ENCODE measurements at places on chromosomes 11 and 22.

GRCh38 chr11:76140912-76141574, 65.3 kb downstream of the WNT11 start:
- no peak for DNase-seq

DNA sequence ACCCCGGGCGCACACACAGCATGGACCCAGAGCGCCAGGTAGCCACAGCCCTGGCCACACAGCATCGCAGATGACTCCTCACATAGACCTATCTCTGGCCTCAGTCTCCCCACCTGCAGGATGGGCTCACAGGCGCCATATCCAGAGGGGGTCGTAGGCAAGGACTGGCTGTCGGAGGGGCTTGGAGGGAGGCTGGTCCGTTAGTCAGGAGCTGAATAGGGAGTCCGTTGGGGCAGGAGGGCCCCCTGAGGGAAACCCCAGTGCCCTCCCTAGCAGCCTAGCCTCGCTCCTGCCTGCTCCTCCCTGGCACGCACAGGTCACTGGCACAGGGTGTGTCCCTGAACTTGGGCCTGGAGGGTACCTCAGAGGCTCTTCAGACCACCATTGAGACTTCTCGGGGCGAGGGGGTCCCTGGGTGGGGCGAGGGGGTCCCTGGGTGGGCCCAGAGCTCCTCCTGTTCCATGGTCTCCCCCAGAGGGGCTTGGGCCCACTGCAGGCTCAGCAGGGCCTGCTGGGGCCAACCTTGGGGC, 2.0 kb downstream of the PLXNB2 start:
- no peak for DNase-seq

DNA sequence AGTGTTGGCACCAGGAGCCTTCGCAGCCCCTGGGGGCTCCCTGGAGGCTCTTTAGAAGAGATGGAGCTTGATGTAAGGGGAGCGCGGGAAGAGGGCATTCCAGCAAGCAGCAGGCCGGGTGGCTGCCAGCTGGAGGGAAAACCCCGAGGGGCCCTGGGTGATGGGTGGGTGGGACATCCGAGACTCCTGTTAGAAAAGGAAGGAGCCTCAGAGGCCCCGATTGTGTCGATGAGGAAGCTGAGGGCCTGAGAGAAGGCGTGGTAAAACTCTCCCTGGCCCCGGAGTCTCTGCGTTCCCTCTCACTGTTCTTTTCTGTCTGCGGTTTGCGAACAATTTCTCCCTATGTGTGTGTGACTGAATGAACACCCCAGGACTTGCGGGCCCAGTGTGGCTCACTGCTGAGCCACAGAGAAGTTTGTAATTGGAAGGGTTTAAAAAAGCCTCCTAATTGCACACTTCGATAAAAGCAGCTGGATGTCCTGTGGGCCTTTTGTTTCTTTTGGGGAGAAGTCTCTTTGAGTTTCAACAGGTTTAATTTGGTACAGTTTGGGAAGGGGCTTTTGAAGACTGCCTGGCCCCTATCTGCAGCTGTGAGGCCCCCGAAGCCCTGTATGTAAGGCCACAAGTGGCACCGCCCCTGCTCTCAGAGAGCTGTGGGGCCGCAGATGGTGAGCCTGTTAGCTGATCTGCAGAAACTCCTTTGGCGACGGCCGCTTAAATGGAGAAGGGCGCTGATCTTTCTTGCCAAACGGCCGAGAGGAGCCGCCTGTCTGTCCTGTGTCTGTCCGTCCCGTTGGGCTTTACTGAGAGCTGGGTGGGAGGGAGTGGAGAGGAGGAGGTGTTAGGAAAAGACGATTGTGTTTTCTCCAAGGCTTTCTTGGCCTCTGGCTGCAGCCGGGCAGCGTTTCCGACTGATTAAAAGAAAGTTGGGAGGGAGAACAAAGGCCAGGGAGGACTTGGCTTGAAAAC, 2.0 kb downstream of the FBLN1 start:
- no peak for DNase-seq

- peak; percentile 35 for DNase-seq
Measured at GRCh38 chr11:64181506-64182411, 4.2 kb upstream of the STIP1 start.

- DNase-seq: no peak
Measured at GRCh38 chr11:6968816-6969215, 42.6 kb downstream of the ZNF215 start.

DNA sequence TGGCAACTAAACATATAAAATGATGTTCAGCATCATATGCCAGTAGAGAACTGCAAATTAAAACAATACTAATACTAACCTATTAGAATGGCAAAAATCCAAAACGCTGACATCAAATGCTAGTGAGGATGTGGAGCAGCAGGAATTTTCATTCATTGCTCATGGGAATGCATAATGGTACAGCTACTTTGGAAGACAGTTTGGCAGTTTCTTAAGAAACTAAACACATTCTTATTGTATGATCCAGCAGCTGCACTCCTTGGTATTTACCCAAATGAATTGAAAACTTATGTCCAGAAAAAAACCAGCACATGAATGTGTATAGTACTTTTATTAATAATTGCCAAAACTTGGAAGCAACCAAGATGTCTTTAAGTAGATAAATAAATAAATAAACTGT, 258.0 kb downstream of the TENM4 start:
- DNase-seq: no peak

DNA sequence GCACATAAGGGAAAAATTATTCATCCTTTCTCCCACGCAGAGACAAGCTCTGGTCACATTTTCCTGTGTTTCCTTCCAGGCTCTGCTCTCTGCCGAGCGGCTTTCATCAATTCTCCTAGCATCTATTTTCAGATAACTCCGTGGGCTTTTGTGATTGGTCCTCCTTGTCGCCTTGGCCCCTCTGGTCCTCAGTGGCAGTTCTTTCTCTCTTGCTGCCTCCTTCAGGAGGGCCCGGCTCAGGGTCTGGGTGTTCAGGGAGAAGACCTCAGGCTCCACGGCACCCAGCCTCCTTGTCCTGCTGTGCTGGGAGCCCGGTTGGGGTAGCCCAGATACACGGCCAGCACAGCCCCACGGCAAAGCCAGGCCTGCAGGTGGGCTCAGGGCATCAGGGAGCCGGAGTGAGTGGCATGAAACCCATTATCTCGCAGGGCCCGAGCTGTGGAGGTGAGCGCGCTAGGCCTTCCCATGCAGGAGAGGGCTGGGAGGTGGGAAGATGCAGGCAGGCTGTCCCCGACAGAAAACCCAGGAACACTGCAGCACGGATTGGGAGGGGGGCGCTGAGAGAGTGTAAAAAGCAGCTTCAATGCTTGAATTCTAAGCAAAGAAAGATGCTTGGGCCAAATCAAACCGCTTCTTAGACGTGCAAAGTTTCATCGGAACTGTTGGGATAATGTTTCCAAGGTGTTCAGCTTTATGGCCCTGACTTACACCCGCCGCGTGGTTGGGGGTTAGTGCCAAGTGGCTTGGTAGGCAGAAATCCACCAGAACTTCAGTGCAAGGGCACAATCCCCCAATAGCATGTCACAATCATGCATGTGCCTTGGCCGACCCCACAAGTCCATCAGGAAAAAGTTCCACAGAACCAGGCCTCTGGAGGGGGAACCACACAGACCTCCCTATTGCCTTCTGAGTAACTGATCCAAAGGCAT, 81.9 kb upstream of the WNT7B start:
- DNase-seq: no peak

DNA sequence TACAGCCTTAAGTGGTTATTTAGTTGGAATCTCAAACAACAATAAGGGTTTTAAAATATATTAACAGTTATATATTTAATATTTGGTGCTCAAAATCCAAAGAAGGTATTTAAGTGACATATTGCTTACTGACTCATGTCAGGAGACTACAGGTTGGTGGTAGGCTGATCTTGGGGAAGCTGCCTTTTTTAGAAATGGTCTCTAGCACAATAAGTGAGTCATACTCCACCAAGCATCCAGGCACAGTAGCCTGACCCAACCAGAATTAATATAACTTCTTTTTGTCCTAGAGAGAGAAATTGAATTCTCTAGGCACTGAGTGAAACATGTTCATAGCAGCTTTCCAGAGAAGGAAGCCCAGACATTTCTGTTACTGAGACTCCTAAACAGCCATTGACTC, 868.5 kb upstream of the TENM4 start:
- no peak for DNase-seq

- no peak for DNase-seq
Measured at GRCh38 chr22:19851291-19852176, 3.1 kb downstream of the GNB1L start.

DNA sequence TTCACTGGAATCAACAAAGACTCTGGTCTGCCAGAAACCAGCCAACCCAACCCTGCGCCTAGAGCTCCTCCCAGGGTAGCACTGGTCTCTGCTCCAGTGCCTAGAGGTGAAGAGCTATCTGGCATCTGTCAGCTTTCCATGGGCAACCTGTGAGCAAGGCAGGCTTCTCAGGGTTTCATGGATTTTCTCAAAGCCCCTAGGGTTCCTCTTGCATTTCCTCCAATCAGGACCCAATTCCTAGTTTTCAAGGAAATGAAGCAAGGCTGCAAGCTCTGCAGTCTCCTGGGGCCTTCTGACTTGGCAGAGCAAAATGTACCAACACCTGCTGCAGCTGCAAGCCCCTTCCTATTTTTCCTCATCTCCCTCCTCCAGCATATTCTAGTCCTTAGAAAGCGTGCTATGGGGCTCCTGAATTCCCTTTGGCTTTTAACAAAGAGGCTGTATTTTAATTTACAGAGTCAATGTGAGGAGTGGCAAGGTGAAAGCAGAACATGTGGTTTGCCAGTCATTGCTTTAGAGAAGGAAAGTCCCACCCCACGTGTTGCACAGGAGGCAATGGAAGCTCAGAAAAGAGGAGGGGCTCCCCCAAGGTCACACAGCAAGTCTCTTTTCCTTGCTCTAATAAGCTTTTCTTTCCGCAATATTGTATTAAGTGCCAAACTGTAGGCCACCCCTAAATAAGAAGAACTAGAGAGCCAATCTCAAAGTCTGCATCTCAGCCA, 33.0 kb upstream of the RIC3 start:
- DNase-seq: peak; percentile 10

GRCh38 chr11:2474059-2474901, 29.5 kb downstream of the KCNQ1 start:
- no peak for DNase-seq

DNA sequence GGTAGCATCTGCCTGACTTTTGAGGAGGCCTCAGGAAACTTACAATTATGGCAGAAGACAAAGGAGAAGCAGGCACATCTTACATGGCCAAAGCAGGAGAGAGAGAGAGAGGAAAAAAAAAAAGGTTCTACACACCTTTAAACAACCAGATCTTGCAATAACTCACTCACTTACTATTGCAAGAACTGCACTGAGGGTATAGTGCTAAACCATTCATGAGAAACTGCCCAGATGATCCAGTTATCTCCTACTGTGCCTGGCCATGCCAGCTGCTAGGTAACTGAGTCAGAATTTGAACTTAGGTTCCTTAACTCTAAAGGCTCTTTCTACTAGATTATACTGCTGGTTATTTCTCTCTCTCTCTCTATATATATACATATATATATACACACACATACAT, 7.3 kb downstream of the HORMAD2 start:
- DNase-seq: no peak

GRCh38 chr11:1870326-1870696, 17.4 kb downstream of the LSP1 start:
- no peak for DNase-seq

DNA sequence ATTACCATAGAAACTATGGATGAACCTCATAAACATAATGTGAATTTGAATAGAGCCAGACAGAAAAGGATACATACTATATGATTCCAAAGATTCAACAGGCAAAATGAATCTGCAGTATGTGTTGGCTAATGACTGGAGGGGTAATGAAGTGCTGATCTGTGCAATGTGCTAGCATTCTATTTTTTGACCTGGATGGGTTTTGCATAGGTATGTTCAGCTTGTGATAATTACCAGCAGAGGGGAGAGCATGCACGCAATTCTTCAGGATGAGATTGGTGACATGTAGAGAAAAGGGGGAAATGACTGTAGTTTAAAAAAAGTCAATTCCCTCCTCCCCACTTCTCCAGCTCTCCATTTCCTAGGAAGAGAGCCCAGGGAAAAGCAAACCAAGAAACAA, 618 bp upstream of the CCDC81 start:
- no peak for DNase-seq

- no peak for DNase-seq
Measured at GRCh38 chr11:68194675-68195294, 18.3 kb downstream of the KMT5B start.

- no peak for DNase-seq
Measured at GRCh38 chr11:30617762-30618161, 31.6 kb upstream of the MPPED2 start.

GRCh38 chr11:11407065-11407762, 54.2 kb upstream of the CSNK2A3 start:
- DNase-seq: no peak

- DNase-seq: no peak
Measured at GRCh38 chr22:44143105-44143474, 37.6 kb upstream of the PARVG start.

GRCh38 chr11:9849389-9849788, 185.5 kb downstream of the SWAP70 start:
- no peak for DNase-seq

- DNase-seq: no peak
Measured at GRCh38 chr11:68028802-68029545, 1.5 kb upstream of the NDUFS8 start.

DNA sequence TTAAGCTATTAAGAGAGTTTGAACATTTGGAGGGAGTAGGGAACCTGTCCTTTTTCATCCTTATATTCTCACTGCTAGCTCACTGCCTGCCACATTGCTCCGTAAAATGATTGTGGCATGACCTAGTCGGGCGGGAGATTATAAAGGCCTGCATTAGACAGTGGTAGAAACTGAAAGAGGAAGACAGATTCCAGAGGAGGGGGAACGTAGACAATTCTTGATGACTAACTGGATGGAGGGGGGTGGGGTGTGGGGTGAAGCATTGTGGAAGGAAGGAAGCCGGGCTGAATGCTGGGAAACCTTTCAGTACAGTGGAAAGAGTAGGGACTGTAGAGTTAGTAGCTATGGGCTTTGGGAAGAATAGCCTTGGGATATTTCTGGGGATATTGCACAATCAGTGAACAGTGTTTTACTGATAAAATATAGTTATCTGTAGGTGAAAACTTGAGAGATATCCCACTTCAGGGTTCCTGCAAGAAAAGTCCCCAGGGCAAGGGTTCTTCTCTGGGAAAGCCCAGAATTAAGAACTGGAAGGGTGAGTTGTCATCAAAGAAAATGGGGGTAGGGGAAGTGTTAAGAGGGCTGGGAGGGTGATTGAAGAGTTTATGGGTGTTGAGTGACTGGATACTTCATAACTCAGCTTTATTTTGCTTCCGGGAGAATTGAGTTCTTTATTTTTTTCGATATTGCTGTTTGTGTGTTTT, 2.1 kb downstream of the MED15 start:
- peak; percentile 73 for DNase-seq

GRCh38 chr11:93548679-93549319, 5.6 kb upstream of the SMCO4 start:
- DNase-seq: no peak

DNA sequence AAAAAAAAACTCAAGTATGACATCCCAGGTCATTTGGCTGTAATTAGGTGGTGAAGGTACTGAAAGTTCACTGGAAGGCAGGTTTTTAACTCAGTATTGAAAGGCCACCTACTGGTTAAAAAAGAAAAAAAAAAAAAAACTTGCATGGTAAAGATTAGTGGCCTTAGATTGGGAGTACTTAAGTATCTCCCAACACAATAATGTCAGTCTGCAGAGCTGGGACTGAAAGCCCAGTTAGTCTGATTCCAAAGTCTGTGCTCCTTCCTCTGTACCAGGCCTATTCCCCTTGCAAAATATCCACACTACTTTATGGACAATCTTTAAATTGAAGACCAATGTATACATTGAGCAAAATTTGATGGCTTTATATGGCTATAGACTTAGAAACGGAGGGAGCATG, 85.5 kb downstream of the NOX4 start:
- DNase-seq: no peak

All from CD4-positive, alpha-beta T cell treated with Interleukin-4 for 4 hours (primary cell).